Psoas muscle (tissue), 8 donors: ENCODE measurements at places on chromosomes 12 and 14. TPM values are rescaled to one million over a fixed set of nuclear protein-coding genes. Genes with fewer than 3 reads are reported as not detected.

The ERH gene
- 115 TPM for total RNA-seq

The ENDOU gene
- total RNA-seq = not detected

- no peak for DNase-seq
- H3K4me1 ChIP-seq = peaks cover 34% of the 10 kb centered on the region
- no peaks in the 10 kb centered on the region for H3K36me3 ChIP-seq
- no peaks in the 10 kb centered on the region for H3K27me3 ChIP-seq
- H3K4me3 ChIP-seq = no peak overlapping the region
Measured at GRCh38 chr12:106190581-106190980, 51.8 kb upstream of the NUAK1 start.

GRCh38 chr12:67419810-67420209 lies 150.7 kb downstream of the CAND1 start:
- no peak for DNase-seq
- H3K27me3 ChIP-seq = no peaks in the 10 kb centered on the region
- peaks cover 9% of the 10 kb centered on the region for H3K4me1 ChIP-seq
- no peaks in the 10 kb centered on the region for H3K36me3 ChIP-seq

- no peak overlapping the region for H3K4me3 ChIP-seq
- H3K36me3 ChIP-seq = no peaks in the 10 kb centered on the region
- DNase-seq = no peak
Measured at GRCh38 chr14:75800792-75801191, 139.7 kb downstream of the TTLL5 start.

GRCh38 chr14:33259764-33260163 lies 321.1 kb downstream of the NPAS3 start:
- DNase-seq = no peak
- no peak overlapping the region for H3K27ac ChIP-seq
- H3K27me3 ChIP-seq = no peaks in the 10 kb centered on the region
